ENCODE measurements at places on chromosomes 3 and 15. TPM values are rescaled to one million over a fixed set of nuclear protein-coding genes. Genes with fewer than 3 reads are reported as not detected.

DNA sequence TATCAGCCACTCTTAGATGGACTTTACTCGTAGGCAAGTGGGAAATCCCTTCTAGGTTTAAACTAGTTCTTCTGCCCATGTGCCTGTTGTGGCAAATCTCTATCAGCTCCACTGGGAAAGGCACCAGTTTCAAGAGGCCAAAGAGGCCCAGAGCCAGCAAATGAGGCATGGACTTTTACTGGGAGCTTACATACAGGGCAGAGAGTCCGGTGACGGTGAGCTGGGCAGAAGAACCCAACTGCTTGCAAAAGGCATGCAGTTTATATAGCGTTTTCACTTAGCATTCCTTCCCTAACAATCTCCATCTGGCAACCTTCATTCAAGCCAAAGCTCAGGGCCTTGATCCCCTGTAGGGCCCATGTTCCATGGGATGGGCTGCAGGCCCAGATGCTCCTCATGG is 93.0 kb upstream of the C3orf80 start:
- H3K36me3 ChIP-seq = no peaks in the 10 kb centered on the region
- no peak overlapping the region for H3K4me3 ChIP-seq
- peaks cover 17% of the 10 kb centered on the region for H3K4me1 ChIP-seq
- H3K27ac ChIP-seq = no peak overlapping the region
- no peak for DNase-seq

DNA sequence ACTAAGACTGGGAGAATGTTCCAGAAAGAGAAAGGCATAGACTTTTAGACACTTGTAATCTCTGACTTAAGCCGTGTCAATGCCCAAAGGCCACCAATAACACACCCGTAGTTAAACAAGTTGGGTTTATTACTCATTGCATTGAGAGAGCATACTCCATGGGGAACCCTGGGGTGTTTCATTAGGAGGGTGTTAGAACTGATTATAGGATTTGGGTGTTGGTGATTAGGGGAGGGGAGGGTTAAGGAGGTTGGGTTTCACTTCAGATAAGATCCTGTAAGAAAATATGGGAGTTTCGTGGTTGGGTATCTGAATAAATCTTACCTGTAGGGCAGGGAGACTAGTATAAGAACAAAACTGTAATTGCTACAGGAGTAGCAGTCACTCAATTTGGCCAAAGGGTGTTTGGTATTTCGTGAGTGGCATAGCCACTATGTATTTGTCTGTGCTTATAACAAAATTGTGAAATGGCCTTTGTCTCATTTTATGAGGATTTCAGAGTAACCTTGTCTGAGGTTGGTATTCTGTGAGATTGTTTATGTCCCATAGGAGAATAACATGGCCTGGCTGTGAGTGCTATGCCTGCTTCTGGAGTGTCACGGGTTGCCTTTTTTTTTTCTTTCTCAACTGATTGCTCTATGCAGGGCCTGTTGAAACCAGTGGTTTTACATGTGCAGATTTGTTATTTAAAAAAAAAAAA is 2.9 kb downstream of the HACD3 start:
- peaks cover 42% of the 10 kb centered on the region for H3K4me1 ChIP-seq
- H3K36me3 ChIP-seq = peaks cover 25% of the 10 kb centered on the region
- H3K4me3 ChIP-seq = 0 out of 2 replicates have a peak overlapping the region, but pooled peaks have one; percentile 12
- H3K27ac ChIP-seq = peak overlapping the region; percentile 2
- DNase-seq = peak; percentile 38
- H3K27me3 ChIP-seq = no peaks in the 10 kb centered on the region

Gene NPAP1
- not detected for total RNA-seq

- H3K27me3 ChIP-seq = no peaks in the 10 kb centered on the region
- no peak overlapping the region for H3K27ac ChIP-seq
- H3K36me3 ChIP-seq = no peaks in the 10 kb centered on the region
- no peak overlapping the region for H3K4me3 ChIP-seq
- no peaks in the 10 kb centered on the region for H3K4me1 ChIP-seq
Measured at GRCh38 chr15:31175484-31175883, 74.0 kb upstream of the TRPM1 start.

Gene COLQ
- total RNA-seq = 8.9 TPM

DNA sequence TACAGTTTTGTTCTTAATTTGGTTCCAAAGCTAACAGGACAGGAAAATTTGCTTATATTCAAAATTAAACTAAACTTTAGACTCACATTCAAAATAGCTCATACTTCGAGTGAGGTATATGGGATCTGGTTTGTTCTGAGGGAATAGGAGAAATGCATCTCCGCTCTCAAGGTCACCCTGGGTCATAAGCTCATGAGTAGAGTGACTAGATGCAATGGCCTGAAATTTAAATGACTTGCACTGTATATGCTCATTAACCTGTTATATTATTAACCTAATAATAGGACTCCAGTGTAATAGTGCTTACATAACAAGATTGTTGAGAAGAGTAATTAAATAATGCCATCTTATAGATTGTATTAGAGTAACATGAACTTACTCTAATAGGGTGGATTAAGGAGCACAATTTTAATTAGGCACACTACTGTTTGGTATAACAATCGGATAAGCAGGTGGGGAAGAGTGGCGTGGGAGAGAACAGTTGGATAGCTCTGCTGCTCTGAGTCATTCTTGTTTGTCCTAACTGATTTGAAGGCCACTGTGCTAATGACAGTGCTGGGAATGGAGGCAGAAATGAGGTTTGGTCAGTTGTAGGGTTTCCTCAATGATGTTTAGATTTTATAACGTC is 5.2 kb downstream of the NKTR start:
- H3K4me3 ChIP-seq = no peak overlapping the region
- no peak for DNase-seq
- peaks cover 70% of the 10 kb centered on the region for H3K4me1 ChIP-seq
- H3K27ac ChIP-seq = peak overlapping the region; percentile 25
- H3K36me3 ChIP-seq = peaks cover 39% of the 10 kb centered on the region

- no peaks in the 10 kb centered on the region for H3K27me3 ChIP-seq
- DNase-seq = no peak
- no peak within 1 kb of the TSS for H3K27ac ChIP-seq
- H3K36me3 ChIP-seq = no peaks in the 10 kb centered on the region
- H3K4me1 ChIP-seq = peaks cover 9% of the 10 kb centered on the region
Measured at GRCh38 chr3:71725271-71725991, at the start of gene EIF4E3. TSS of gene EIF4E3 (minus strand) at chr3:71725402. CDS start at chr3:71725367, 35 bp downstream.

- peaks cover 16% of the 10 kb centered on the region for H3K4me1 ChIP-seq
- no peak for DNase-seq
Measured at GRCh38 chr15:75736256-75736655, 23.6 kb upstream of the CSPG4 start.

Gene UNC45A
- 25.1 TPM for total RNA-seq

DNA sequence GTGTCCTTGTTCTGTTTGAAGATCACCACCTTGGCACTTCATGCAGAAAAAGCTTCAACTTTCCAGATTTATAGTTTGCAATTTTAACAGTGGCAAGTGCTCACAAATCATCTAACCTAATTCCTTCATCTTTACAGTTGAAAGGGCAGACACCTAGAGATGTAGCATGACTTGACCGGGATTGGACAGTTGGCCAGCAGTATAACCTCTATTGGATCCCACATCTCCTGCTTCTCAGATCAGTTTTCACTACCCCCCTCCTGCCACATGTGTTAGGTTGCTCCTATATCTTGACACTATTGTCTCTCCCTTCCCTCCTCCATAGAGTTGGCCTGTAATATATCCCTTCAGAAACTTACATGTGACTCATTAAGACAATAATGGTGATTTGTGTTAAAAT is 206.0 kb upstream of the SEMA6D start:
- no peak overlapping the region for H3K27ac ChIP-seq
- DNase-seq = no peak
- no peaks in the 10 kb centered on the region for H3K27me3 ChIP-seq
- H3K4me3 ChIP-seq = no peak overlapping the region

DNA sequence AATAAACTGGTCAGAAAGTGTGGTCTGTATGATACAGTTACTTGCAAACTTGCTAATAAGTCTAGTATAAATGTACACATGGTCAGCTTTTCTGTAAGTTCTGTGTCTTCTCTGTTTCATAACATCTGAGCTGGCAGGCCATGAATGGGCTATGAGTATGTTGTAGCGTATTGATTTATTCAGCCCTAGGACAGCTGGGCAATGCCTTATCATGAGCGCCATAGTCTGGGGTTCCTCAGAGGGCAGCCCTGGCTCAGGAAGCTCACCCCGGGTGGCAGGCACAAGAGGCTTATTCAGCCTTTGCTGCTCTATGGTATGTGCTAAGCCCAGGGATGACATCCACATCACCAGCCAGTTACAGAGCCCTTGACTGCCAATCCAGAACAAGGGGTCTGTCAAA is 50.7 kb upstream of the CCR2 start:
- H3K4me3 ChIP-seq = no peak overlapping the region
- H3K27me3 ChIP-seq = no peaks in the 10 kb centered on the region
- no peaks in the 10 kb centered on the region for H3K36me3 ChIP-seq
- no peak overlapping the region for H3K27ac ChIP-seq
